ENCODE measurements at places on chromosomes 3 and 15.
A peak's percentile ranks its signal among the peaks of the same experiment; 100 is the strongest.

GRCh38 chr3:32078085-32078634 lies 28.3 kb upstream of the GPD1L start:
- no peak for DNase-seq

GRCh38 chr3:25903371-25904129 lies 113.7 kb downstream of the OXSM start:
- DNase-seq: no peak

- DNase-seq: no peak
Observed at GRCh38 chr3:133958071-133958805, 62.6 kb upstream of the RAB6B start.

GRCh38 chr3:143267989-143268388 lies 148.4 kb downstream of the CHST2 start:
- DNase-seq: no peak

DNA sequence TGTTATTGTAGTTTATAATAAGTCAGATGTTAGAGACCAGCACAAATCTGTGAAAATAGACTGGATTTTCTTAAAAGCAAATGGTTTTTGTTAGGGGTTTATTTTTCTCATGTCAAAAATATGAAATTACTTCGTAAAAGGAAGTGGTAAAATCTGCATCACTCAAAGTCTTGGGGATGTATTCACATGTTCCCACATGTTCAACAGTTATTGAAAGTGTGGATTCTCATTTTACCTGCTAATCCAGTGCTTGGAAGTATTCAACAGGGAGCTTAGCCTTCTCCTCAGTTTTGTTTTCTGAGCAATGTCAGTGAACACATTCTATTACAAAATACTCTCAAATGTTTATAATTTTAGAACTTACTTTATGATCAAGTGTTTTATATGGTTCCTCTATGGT lies 352.0 kb downstream of the SOX2 start:
- no peak for DNase-seq

DNA sequence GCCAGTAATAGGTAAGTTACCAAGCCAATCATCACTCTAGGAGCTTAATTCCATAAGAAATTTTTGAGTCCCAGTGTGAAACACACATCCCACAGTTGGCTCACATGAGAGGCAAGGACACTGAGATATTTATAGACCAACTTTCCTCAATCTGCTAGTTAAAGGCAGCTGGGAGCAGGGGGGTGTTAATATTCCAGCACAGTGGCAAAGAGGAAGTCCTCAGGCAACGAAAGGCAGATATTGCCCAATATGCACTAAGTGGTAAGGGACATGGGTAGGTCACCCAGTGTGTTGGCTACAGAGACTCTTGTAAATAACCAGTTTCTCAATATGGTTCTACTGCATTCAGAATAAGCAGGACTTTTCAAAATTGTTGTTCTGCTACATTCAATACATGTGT lies 61.0 kb downstream of the TOP2B start:
- DNase-seq: no peak

DNA sequence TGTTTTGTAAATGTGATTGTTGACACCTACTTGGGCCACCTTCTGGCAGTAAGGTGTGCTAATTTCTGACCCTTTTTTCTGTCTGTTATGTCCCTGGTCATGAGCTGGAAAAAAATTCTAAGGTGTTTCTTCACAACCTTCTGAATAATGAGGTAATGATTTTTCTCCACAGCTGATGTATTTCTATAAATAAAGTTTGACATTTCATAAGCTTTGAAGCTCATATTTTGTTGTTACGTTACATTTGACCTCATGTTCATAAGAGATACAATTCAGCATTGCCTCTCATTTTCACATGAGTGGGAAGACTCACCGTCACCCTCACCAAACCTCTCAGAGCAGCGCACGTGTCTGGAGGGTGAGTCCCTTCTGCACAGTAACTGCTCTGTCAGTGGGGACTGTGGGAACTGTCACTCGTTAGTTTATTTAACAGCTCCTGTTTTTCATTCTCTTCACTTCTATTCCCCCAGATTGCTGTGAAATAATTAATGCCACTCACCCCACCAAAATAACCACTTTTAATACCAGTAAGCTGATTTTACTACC lies 140.9 kb downstream of the PLCL2 start:
- DNase-seq: no peak

DNA sequence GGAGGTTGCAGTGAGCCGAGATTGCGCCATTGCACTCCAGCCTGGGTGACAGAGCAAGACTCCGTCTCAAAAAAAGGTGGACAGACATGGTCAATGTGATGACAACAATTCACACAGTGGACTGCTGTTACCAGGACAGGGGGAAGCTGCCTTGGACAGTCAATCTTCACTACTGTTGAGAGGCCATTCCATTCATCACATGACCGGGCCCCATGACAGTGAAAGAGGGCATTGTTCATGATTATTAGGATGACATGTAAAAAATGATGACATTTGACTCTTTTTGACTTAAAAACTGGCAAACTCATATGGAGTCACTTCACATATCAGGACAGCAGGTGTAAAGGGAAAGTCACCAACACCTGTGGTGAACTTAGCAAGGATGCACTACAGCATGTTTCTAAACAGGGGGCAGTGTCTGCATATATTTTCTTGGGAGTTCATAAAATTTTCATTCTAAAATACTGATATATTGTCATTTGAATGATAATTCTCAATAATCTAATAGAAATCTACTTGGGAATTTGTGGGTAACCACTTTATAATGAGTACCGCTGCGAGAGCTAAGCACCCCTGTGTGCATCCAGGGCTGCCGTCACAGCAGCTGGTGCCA lies 34.2 kb upstream of the LDHAL6B start:
- DNase-seq: no peak

DNA sequence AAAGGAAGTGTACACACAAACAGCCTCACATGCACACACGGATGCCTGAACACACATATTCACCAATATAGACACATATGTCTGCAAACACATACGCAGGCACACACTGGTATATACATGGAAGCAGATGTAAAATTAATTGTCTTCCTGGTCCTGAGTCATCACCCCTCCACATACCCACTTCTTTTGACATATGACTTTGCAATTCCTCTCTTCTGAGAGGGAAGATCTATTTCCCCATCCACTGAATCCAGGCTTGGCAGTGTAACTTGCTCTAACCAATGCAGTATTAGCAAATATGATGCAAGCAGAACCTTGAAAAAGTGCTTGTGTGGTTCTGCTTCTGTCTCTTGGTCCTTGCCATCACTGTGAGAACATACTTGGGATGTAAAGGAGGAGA lies 76.8 kb upstream of the HRH1 start:
- peak; percentile 50 for DNase-seq

DNA sequence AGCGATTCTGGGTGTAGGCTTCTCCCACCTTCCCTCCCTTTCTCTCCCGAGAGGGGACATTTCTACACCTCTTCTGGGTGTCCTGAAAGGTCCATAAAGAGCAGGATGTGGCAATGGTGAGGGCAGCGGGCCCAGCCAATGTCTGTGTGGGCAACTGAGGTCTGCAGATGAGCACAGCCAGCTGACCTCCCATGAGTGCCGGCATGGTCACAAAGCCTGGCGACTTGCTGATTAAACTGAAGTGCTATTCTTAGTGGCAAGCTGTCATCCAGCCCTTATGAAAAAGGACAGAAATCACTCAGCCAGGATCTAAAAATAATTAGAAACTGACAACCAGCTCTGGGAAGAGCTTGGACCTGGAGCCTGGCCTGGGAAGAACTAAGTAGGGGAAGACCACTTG lies 124.3 kb upstream of the RGMA start:
- DNase-seq: no peak

DNA sequence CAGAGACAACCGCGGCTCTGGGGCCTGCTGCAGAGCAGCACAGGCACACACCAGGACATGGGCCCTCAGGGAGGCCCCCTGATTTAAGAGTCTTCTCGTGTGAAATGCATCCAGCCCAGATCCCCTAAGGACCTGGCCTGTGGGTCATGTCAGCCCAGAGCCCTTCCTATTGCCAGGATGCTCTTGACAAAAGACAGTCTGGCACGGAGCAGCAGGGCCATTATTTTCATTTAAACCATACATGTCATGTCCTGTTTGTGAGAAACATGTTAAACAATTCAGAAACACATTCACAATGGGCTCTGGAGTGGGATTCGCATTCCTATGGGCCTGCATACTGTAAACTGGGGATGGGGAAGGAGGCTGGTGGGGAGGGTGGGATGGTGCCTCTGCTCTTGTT lies 367.4 kb upstream of the WNT5A start:
- DNase-seq: no peak

- no peak for DNase-seq
Observed at GRCh38 chr3:5112043-5112442, 10.0 kb upstream of the ARL8B start.

- no peak for DNase-seq
Observed at GRCh38 chr3:37279236-37279635, 104.9 kb upstream of the LRRFIP2 start.
